Daoy (cell line): ENCODE measurements at places on chromosomes 5 and 9.
A peak's percentile ranks its signal among the peaks of the same experiment; 100 is the strongest.

DNA sequence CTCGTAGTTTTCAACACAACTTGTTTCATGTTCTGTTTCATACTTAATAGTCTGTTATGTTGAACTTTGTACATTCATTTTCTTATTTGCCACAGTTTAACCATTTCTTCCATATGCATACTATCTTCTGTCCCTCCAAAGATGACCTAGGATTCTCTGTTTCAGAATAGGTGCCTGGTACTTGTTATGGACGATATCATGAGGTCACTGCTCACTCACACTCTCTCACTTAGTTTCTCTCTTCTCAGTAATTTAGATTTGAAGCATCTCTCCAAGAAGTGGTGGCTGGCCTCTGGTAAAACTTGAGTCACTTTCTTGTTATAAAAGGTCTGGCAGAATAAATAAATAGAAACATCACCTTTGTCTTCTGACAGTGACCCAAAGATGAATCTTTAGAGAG, 28.4 kb downstream of the FBXO38 start:
- DNase-seq = no peak

- DNase-seq = no peak
Observed at GRCh38 chr9:127418037-127418471, 6.1 kb upstream of the ZNF79 start.

- no peak for DNase-seq
Observed at GRCh38 chr5:171868236-171868635, 82.6 kb downstream of the SMIM23 start.

DNA sequence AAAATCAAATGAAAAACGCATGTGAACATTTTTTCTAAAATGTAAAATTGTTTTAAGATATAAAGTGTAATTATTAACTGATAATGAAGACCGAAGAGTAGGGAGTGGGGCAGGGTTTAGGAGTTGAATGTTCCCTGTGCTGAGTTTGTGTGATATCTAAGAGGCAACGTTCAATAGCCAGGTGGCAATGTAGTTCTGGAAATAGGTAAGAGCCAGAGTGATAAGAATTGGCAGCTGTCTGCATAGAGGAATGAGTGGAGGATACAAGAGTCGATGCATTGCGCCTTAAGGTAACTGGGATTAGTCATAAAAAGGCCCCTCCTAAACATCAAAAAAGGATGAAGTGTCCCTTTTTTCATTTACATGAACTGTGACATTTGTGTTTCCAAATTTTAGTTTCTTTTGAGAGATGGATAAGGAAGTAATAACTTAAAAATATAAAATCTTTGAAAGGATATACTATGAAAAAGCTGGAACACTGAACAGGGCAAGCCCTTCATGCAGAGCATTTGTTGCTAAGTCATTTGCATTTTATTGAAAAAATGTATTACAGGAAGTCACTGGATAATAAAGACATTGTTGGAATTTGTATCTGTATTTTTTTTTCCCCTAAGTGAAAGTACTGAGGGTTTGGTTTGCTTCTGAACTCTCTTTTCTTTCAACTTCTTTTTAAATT, 659.3 kb downstream of the ACTL7B start:
- DNase-seq = no peak

DNA sequence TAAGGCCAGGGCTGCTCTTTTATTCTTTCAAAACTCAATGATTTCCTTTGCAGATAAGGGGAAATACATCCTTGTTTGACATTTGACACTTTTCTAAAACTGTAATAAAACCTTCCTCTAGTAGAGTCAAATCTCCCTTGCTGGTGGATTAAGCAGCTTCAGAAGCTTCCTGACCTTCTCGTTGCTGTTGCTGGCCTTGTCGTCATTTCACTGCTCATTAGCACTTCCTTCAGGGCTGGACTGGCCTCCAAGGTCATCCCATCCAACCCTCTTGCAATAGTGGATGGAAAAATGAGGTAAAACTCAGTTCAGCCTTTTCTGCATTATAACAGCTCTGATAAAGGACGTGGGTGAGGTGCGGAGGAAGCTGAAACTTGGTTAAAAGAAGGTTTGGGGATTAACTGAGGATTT, 1.1 kb upstream of the ADAMTSL1 start:
- DNase-seq = no peak

- DNase-seq = no peak
Observed at GRCh38 chr5:158522776-158523175, 576.9 kb downstream of the EBF1 start.

DNA sequence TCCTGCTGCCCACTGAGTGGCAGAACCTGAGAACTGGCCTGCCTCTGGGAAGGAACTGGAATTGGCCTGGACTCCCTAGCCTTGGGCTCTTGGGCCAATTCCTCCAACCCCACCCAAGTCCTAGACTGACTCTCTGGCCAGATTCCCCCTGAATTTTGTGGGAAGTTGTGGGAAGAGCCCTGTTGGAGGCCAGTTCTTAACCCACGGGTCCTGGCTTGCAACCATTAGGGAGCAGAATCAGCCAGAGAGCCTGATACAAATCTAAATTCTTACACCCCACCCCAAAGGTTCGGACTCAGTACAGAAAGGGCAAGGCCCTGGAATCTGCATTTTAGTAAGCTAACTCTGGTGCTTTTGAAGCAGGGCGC, 125.3 kb upstream of the SLC25A48 start:
- DNase-seq = no peak

- DNase-seq = no peak
Observed at GRCh38 chr9:13369431-13369830, 89.9 kb upstream of the MPDZ start.

- no peak for DNase-seq
Observed at GRCh38 chr5:112923148-112923917, 1.3 kb upstream of the REEP5 start.

DNA sequence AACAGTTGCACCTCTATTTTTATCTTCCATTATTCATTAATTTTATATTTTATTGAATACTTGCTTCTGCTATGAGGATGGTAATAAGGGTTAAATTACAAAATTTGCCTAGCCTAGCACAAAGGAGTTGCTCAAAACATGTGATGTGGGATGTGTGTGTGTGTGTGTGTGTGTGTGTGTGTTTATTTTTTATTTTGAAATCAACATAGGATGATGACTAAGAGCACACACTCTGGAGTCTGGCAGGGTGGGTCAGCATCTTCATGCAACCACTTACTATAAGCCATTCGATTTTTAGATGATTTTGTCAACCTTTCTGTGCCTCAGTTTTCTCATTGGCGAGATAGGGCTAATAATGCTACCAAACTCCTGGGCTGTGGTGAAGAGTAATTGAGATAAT, 57.7 kb upstream of the MAMDC2 start:
- no peak for DNase-seq

DNA sequence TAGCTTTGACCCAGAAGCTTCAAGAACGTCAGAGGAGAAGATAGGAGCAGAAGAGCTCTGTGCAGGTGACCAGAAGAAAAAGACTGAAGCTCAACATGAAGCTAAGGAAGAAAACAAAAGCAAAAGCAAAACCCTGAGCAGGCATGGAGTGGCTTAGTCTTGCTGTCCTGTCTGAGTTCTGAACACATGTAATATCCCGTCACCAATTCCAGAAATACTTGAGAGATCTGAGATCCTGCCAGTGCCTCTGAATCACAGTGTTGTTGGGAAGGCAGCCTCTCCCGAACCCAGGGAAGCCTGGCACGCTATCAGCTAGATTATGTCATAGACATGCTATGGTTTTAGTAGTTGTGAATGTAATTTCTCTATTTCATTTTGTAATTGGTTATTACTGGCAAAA, 235.7 kb downstream of the ICE1 start:
- DNase-seq = peak; percentile 92

DNA sequence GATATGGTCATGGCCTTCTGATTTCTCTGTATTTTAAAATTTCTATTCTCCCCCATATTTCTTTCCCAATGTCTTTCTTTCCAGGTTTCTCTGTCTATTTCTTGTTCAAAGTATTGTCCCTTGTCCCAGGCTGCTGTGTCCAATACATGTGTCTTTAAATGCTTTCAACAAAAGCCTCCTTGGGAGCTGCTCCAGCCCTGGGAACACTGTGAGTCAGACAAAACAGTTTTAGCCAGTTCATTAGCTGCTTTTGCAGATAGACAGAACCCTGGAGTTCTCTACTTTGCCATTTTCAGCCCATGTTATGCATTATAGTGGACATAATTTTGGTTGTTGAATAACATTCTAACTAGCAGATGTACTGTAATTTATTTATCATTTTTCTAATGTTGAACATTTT, 20.5 kb upstream of the JAK2 start:
- DNase-seq = no peak

DNA sequence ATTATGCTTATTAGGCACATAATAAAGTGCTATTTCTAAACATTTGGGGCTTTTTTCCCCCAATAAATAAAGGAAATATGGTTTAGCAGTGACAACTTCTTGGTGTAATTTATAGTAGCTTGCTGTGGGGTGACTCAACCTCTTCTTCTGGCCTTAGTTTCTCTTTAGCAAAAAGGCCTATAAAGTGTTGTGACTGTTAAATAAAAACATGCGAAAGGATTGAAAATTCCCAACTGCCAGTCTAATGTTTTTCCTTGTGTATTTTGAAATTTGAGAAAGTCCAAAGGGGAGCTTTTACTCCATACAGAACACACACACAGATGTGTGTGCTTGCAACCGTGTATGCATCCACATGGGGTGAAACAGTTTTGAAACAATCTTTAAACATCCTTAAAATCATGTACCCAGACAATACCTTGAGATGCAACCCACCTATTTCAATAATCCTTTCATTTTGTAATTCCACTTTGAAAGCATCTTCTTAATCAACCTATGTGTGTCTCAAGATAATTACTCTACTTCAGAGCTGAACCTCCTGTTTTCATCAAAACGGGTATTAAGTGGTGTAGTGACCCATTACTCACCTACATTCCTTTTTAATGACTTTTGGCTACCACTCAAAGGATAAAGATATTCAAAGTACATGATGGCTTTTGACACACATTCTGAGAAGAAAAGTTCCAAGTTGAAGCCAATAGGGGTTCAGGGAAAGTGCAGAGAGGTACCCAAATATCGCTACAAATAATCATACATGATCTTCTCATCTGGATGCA, 123.8 kb downstream of the DROSHA start:
- DNase-seq = peak; percentile 7

- DNase-seq = no peak
Observed at GRCh38 chr5:119426057-119426456, 26.2 kb upstream of the HSD17B4 start.

DNA sequence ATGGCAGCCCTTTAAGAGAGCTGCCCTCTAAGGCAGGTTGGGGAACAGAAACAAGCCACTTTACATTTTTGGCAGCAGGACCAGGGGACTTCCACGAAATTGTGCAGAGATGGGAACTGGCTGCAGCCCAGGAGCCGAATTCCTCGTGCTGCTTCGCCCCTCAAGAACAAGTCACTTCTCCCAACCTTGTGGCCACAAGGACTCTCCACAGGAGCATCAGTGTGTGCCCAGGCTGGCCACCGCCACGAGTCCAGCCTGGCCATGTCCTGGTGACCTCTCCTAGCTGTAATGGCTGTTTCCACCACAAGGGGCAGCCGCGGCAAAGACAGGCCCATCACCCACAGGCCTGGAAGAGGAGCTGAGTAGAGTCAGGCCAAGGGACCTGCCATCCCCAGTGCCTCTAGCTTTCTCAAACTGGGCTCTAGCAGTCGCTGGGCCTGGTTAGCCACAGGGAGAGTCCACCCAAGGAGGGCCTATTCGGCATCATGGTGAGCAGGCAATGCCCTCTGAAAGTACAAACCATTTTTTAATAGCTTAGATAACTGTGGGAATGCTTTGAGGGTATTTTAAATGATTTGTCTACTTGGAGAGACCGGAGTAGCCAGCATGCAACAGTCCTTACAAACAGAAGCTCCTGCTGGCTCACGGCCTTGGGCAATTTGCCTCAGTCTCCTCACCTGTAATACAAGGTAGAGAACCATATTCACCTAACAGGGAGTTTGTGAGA, 129.0 kb downstream of the COL23A1 start:
- peak; percentile 86 for DNase-seq

DNA sequence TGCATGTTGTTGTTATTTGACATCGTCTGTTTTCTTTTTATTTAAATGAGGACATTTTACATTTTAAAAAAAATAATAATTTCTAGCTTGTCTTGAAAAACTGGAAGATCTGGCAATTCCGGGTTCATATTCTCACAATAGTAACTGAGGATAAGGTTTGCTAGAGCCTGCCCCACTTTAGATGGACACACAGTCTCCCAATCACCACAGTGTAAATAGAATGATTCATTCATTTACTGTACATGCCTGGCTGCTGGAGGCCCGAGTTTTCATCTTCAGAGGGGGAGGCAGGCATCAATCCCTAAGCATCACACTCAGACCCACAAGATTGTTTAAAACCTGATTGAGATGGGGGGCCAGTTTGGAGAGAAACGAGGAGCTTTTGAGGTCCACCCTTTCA, 2039.7 kb upstream of the WWC1 start:
- peak; percentile 57 for DNase-seq

GRCh38 chr9:91422758-91423711, 597 bp downstream of the NFIL3 start:
- peak; percentile 83 for DNase-seq

- DNase-seq = no peak
Observed at GRCh38 chr5:121171361-121171760, 680.3 kb upstream of the FTMT start.

- DNase-seq = no peak
Observed at GRCh38 chr9:4559261-4560182, 69.3 kb downstream of the SLC1A1 start.

DNA sequence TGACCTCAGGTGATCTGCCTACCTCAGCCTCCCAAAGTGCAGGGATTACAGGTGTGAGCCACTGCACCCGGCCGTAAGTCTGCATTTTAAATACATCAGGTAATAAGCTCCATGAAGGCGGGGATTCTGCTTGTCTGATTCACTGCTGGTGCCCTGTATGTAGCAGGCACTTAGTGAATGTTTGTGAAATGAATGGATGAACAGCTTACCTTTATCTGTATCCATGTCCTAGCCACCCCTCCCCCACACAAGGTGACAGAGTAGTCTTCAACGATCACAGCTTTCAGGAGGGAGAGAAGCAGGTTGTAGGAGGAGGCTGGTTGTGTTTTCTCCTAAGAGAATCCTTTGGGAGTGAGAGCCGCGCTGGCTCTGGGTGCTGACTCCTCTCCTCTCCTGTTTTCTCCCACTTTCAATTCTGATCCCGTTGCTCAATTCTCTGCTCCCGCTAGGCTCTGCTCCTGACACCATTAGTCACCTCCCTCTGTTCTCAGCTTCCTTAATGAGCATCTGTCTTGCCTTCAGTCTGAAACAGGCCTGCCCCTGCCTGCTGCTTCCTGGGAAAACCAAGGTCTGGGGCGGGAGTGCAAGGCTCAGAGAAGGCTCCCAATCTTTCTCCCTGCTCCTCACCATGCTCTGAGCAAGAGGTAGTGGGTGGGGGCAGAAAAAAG, 88.8 kb upstream of the CTNNA1 start:
- DNase-seq = peak; percentile 72

DNA sequence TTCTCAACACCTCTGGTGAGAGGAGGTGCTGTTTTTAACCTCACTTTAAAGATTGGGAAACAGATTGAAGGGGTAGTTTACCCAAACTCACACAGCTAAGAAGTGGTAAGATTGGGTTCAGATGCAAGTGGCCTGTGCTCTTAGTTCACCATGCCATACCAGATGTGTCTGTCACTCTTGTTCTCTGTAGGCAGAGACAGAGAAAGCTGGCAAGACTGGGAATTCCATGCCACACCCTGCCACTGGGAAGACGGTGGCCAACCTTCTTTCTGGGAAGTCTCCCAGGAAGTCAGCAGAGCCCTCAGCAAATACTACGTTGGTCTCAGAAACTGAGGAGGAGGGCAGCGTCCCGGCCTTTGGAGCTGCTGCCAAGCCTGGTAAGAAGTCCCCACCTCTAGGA, 11.0 kb downstream of the TCOF1 start:
- DNase-seq = no peak

- DNase-seq = no peak
Observed at GRCh38 chr5:53779541-53779981, 219.1 kb downstream of the NDUFS4 start.
